NCI-H774 (cell line): ENCODE measurements at places on chromosomes 1 and 21.

GRCh38 chr1:235739124-235739523, 89.5 kb upstream of the GNG4 start:
- DNase-seq: peak; percentile 10

- DNase-seq: no peak
These were observed 271.3 kb downstream of the DNM3 start for GRCh38 chr1:172112576-172112975.

GRCh38 chr1:181488866-181489265, 5.5 kb downstream of the CACNA1E start:
- no peak for DNase-seq

DNA sequence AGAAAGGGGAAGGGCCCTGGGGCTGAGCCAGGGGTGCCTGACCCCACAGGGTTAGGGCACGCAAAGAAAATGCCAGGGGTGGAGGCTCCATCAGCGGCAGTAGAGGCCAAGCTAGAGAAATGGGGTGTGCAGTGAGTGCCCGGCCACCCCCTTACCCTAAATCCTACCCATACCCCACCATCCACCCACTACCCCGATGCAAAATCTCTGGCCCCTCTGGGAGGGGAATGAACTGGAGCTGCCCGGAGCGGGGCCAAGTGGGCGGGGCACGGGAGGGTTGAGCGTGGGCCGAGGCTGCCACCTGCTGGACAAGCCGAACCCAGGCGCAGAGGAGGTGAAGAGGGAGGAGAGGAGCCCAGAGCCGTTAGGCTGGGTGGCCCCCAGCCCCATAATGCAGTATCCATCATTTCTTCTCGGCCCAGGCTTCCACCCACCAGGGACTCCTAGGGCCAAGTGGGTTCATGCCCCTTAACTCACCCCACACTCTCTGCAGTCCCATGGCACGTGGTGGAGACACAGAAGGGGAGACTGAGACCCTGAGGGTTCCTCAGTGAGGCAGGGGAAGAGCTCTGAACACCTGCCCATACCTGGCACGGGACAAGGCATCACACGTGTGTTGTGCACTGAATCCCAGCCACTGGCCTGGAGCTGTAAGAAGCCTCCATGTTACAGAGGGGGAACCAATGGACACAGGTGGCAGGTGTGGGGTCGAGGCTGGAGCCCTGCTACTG, 1.4 kb upstream of the C1QC start:
- peak; percentile 21 for DNase-seq

DNA sequence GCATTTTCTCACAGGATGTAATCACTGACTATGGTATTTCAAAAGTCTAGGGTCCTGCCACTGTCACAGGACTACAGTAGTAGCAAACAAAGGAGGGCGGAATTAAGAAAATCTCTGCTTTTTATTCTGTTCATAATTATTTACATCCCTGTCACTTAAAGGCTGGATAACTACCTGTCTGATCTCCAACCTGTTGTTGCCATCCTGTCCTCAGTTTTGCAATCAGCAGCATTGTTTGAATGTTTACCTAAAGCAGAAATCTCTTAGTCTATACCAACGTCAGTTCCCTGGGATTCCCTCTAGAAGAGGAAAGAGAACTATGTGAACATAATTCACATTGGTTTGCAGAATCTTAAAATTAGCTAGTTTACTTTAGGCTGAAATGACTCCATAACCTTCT, 218.5 kb downstream of the PBX1 start:
- DNase-seq: no peak

DNA sequence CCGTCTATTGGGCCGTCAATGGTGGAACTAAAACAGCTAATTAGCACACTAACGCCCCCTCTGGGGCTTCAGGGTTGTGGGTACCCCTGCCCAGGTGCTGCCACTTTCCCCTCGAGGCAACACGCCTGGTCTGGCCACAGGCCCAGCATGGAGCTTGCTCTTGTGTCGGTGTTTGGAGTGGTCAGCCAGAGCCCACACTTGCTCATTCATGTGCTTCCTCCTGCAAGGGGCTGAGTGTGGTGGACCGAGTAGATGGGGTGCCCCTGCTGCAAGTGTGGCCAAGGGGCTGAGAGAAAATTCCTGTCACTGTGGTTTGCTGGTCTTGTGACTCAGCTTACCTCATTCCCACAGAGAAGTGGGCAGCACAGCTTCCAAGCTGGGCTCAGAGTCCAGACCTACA, 25.7 kb downstream of the HTR6 start:
- no peak for DNase-seq

GRCh38 chr21:32934829-32935228, 90.9 kb upstream of the OLIG2 start:
- DNase-seq: no peak

- no peak for DNase-seq
These were observed 93.6 kb downstream of the NFIA start for GRCh38 chr1:61175976-61176375.

DNA sequence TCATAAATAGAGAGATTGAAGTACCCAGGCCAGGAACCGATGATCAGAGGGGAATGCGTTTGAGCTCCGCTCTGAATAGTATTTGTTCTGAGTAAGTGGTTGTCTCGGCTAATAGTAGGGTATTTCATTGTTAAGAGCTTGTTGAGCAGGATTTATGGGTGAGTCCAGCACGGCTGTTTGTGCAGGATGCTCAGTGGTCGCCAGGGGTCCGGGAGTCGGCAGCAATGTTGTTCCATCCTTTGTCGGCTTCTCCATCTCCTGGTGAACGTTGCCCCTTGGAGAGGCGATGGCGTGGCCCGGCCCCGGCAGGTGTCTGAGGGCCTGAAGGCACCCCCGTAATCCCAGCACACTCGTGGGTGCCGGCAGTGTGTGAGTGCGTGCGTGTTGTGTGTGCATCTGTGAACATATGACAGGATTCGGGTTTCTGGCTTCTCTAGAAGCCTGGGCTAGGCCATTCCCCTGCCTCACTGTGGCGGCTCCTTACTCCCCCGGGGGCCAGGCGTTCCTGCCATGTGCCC, 160.8 kb upstream of the ARHGEF16 start:
- no peak for DNase-seq

GRCh38 chr21:27498025-27498424, 531.1 kb upstream of the ADAMTS5 start:
- no peak for DNase-seq

DNA sequence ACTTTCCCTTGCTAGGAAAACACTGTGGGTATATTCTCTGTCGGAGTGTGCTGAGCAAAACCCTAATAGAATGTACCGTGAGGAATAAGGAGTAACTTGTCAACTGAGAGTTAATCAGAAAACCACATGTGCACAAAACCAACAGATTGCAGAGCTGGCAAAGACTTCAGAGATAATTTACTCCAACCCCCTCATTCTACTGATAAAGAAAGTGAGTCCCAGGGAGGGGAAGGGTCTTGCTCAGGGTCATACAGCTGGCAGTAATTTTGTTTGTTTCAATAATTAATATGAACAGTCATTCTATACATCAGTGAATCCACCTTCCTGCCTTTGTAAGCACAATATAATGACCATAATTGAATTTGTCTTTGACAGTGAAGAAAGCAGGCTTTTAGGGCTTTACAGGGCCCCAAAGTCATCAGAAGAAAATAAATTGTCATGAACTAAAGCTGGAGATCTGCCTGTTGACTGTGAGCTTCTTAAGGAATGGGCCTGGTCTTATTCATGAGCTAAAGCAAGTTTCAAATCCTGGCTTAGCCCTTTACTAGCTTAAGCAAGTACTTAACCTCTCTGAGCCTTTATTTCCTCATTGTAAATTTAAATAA, 67.2 kb upstream of the HOOK1 start:
- no peak for DNase-seq

DNA sequence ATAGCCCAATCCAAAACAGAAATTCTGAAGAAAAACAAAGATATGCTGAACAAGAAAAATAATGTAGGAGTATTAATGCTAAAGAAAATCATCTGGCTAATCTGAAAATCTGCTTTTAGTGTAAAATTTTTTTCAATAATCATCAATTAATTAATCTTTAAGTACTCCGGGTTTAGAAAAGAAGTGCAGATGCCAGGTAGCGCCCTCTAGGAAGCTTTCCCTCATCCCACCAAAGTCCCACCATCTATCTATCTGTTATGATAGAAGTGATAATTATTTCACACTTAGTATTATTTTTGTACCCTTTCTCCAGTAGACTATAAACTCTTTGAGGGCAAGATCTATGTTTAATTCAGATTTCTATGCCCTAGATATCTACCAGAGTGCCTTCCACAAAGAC, 240.3 kb downstream of the AKT3 start:
- no peak for DNase-seq

DNA sequence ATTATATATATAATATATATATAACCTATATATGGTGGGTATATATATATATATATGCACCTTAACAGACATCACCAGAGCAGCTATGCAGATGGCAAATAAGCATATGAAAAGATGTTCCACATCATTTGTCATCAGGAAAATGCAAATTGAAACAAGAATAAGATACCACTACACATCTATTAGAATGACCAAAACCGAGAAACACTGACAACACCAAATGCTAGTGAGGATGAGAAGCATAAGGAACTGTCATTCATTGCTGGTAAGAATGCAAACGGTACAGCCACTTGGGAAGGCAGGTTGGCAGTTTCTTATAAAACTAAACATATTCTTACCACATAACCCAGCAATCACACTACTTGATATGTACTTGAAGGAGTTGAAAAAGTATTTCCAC, 219.8 kb upstream of the PRMT6 start:
- no peak for DNase-seq
